ENCODE measurements at places on chromosomes 3 and 15. TPM values are rescaled to one million over a fixed set of nuclear protein-coding genes. Genes with fewer than 3 reads are reported as not detected.

The PRC1 gene
- total RNA-seq = 33.8 TPM

The OSTN gene
- not detected for total RNA-seq

The AADACL2 gene
- not detected for total RNA-seq

The HRG gene
- total RNA-seq = not detected

Measured in cardiac atrium fibroblast (primary cell).